ENCODE measurements at places on chromosomes 1 and 21.

GRCh38 chr1:229005556-229005955 lies 265.4 kb upstream of the RAB4A start:
- no peak for DNase-seq

DNA sequence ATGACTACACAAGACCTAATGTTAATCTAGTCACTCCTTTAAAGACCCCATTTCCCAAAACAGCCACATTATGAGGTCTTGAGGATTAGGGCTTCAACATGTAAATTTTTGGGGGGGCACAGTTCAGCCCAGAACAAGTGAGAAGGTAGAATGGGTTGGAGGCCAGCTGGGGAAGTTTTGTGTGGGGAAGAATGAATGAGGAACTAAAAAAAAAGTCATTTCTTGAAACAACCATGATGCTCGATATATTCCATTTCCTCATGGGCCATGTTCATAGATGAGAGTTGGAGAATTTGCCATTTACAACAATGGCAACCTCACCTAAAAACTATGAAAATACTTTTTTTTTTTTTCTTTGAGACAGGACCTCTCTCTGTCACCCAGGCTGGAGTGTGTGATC lies 14.5 kb downstream of the NLRP3 start:
- DNase-seq: no peak

- no peak for DNase-seq
Measured at GRCh38 chr1:206833106-206833680, 32.2 kb upstream of the IL20 start.

- no peak for DNase-seq
Measured at GRCh38 chr1:236119943-236120484, 22.3 kb upstream of the GPR137B start.

DNA sequence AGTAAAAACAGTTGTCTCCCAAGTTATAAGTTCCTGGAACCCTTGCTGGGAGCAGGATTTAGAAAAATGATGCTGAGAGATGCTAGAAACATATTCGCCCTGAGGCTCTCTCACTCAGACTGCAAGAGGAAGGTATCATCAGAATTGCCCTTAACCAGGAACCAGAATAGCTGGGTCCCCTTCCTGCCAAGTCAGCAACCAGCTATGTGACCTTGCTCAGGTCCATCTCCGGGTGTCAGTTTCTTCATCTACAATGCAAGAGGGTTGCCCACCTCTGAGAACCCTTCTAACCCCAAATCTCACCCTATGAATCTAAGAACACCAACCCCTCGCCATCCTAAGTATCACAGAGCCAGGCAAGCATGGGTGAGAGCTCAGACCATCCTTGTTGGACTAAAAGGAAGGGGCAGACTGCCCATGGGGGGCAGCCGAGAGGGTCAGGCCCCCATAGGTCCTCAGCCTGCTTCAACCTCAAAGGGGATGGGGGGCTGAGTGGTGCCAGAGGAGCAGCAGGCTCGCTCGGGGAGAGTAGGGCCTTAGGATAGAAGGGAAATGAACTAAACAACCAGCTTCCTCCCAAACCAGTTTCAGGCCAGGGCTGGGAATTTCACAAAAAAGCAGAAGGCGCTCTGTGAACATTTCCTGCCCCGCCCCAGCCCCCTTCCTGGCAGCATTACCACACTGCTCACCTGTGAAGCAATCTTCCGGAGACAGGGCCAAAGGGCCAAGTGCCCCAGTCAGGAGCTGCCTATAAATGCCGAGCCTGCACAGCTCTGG lies 390 bp upstream of the S100A9 start:
- no peak for DNase-seq

DNA sequence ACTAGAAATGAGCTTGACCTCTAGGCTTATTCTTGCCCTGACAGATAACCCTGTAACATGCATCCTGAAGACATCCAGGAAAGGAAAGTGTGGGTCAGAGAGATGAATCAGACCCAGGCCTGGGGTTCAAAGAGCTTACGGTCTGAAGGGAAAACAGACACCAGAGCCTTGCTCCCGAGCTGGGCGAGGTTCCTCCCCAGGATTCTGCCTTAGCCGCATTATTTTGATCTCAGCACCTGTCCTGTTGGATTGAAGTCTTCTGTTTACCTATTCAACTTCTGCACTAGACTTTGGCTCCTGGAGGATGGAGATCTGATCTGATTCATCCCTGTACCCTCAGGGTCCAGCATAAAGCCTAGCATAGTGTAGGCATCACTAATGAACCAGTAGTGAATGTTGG lies 1.9 kb downstream of the CYP4B1 start:
- DNase-seq: no peak

DNA sequence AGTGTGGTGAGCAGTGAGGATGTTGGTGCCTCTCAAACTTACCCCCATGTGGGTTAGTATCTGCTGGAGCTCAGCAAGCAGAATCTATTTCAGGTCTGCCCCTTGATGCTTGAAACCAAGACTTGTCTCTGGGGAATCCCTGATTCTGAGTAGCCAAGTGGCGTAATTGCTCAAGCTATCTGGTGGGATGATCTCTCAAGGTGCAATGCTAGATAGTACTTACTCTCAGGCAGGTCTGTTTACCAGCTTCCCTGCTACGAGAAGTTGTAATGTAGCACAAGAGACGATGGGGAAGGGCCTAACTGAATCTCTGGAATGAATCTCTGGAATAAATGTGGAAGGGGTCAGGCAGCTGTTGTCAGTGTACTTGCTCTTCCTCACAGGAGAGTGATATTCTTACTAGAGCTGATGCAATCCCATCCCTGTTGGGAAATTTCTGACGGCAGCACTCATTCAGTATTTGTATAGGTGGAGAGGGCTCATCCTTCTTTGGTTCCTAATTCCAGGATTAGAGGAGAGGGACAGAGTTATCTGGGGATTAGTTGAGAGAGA lies 65.4 kb downstream of the MACF1 start:
- DNase-seq: no peak

- no peak for DNase-seq
Measured at GRCh38 chr21:32957545-32957944, 68.2 kb upstream of the OLIG2 start.

GRCh38 chr1:199685369-199685768 lies 342.1 kb upstream of the NR5A2 start:
- DNase-seq: no peak

DNA sequence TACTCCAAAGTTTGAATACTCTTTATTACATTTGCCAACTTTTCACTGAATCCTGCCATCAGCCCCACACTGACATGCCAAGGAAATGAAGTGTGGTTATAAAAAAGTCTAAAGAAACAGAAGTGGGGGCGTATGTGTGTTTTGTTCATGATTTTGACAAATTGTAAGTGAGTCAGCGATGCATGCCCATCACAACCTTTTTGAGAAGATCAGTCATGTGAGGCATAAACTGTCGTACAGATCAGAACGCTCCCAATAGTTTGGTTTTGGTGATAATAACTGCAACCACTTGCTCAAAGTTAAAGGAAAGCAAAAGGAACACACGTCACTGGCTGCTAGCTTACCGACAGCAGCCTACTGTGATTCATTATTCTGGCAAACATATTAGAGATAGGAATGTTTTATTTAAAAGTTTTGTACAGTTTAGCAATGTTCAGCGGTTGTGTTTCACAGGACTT lies 95.6 kb downstream of the RGS2 start:
- DNase-seq: no peak

GRCh38 chr1:180927348-180927747 lies 14.7 kb downstream of the KIAA1614 start:
- DNase-seq: no peak

All from activated CD4-positive, CD25-positive, alpha-beta regulatory T cell treated with anti-CD3 and anti-CD28 coated beads, Interleukin-2, amount 50 U/mL, for 16 hours (primary cell).